ENCODE measurements at places on chromosomes 5 and 9.

- DNase-seq: no peak
These were observed 570.4 kb upstream of the ST8SIA4 start for GRCh38 chr5:101473483-101473882.

DNA sequence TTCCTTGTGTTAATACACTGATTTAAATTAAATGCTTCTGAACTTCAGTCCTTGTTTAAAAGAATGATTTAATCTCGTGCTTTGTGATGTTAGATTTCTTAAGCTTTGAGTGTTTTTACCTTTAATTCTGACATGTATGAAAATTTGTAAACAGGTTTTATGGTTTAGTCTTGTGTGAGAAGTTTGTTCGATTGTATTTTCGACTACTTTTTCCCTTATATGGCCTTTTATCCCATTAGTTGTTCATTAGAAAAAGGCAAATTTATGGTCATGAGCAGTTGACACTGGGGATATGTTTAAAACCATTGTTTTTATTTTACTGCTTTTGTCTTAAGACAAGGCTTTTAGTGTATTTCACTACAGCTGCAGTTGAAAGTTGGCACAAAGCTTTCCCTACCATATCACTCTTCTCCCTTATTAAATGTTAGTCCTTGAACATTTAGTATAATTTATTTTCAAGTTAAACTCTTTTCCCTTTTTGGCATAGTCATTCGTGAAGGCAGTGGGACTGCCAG lies 3.3 kb downstream of the UBE2R2 start:
- no peak for DNase-seq

DNA sequence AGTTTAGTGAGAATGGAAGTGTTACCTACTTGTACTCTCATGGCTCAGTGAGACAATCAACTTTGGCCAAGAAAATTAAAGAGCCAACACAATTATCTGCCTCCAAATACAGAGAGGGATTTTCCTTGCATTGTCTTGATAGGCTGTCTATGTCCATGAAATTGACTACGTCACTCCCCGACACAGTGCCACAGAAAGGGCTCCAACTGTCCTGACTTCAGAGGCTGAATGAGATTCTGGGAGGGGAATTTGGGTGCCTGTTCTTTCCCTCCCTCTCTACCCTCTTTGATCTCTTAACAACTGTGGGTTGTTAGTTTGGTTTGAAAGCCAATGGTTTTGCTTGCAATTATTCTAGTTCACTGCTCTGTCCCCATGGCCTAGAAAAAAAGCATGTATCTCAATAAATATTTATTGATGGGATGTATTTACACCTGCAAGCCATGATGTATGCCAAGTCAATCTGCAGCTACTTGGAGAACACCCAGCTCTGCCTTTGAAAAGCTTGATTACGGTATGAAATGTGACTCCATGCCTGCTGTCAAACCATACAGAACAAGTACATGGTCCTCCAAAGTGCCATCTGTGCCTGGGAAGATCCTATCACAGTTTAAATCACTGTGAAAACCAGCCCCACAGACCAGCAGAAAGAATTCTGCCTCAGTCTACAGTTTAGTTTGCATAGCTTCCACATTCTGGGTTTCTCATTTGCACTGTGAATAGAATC lies 37.3 kb downstream of the CAPSL start:
- no peak for DNase-seq

DNA sequence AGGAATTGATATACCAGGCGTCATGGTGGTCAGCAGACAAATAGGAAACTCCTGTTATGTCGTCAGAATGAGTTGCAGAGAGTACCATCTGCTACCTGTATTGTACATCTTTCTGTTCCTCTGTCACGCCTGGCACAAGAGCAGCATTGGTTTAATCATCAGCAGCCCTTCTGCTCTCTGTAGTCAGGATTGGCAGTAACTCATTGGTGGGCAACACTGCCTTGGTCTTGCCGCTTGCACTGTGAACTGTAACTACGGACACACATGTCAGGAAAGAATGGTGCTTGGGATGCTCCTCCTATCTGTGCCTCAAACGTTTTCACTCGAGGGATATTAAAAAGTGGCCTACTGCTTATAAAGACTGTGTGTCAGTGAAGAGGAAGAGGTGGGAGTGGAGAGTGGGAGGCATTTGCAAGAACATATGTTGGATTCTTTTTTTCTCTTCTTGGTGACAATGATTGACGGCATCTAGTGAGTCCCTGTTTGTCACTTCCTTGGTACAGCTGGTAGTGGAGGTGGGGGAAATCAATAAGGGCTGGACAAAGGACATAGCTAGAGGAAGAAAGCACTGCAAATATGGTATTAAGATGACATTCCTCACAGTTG lies 76.6 kb downstream of the F2RL2 start:
- DNase-seq: no peak

DNA sequence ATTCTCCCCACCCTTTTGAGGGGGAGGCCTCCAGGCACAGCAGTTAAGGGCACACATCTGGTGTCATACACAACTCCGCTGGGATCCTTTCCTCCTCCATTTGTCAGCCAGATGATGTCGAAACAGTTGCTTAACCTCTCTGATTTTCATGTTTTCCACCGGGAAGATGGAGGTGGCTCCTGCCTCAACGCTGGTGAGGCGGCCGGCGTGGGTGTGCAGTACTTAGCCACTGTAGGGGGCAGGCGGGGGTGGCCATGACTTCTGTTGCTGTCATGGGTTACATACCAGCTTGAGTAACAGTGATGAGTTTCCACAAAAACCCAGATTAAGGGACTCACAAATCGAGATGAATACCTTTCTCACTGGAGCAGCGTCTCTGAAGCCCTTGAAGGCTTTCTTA lies 63.1 kb upstream of the EPB41L4B start:
- no peak for DNase-seq

DNA sequence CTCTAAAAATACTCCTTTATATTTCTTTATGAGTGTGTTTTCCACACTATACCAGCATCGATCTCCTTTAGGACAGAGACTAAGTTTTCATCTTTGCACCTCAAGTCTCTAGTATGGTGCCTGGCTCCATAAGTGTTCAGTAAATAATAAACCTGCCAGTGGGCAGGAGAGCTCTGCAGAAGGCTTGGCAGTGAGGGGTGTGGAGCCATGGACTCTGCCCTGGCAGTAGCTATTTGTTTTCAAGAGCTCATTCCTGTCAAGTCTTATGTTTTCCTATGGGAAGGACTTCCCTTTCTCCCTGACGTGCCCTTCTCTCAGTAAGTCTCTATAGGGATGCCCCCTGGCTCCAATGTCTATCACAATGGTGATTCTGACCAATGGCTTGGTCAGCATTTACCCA lies 252.2 kb downstream of the PIK3R1 start:
- no peak for DNase-seq

GRCh38 chr5:30194595-30194994 lies 998.9 kb upstream of the CDH6 start:
- no peak for DNase-seq
